ENCODE measurements at places on chromosomes 6 and 20. TPM values are rescaled to one million over a fixed set of nuclear protein-coding genes. Genes with fewer than 3 reads are reported as not detected.

Gene ARMC12
- total RNA-seq: not detected

Gene RIMS4
- not detected for total RNA-seq

Gene SSTR4
- not detected for total RNA-seq

GRCh38 chr20:1835186-1836035 is 59.8 kb upstream of the SIRPA start:
- no peak overlapping the region for H3K4me3 ChIP-seq
- no peak overlapping the region for H3K27ac ChIP-seq
- H3K4me1 ChIP-seq: peaks cover 17% of the 10 kb centered on the region
- no peaks in the 10 kb centered on the region for H3K36me3 ChIP-seq
- no peak for DNase-seq

- no peak overlapping the region for H3K4me3 ChIP-seq
- H3K36me3 ChIP-seq: no peaks in the 10 kb centered on the region
- no peaks in the 10 kb centered on the region for H3K27me3 ChIP-seq
- H3K27ac ChIP-seq: no peak overlapping the region
These were observed 31.2 kb upstream of the SMIM28 start for GRCh38 chr6:138346302-138347195.

DNA sequence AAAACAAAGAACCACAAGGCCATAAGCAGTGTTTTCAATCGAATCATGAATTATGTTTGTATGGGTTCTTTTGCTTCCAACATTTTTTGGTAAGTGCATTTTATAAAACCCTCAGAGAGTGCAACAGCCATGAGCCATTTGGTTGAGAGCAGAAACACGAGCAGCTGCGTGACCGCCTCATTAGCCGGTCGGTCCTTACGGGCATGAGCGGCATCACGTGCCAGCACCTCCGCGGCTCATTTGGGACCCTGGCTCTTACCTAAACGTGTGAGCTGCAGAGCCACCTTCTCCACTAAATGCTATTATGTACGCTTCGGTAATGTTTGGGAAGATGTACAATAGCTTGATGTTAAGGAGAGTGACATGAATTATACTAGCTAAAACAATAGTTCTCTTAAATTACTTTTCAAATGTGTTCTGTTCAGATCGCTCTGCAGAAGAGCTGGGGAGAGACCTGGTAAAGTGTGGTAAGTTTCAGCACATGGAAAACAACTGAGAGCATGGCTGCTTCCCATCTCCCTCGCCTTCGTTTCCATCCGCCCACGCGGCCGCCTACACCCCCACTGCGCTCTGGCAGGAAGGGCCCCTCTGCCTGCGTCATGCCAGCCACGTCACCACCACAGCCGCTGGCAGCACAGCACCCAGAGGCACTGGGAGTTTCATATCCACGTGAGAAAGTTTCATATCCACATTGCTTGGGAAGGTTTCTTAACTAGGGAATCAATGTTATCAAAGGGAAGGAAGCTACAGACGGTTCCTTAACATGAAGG is 23.7 kb upstream of the PDE10A start:
- no peak for DNase-seq
- H3K27ac ChIP-seq: no peak overlapping the region
- no peak overlapping the region for H3K4me3 ChIP-seq
- H3K4me1 ChIP-seq: no peaks in the 10 kb centered on the region
- no peaks in the 10 kb centered on the region for H3K36me3 ChIP-seq

GRCh38 chr20:432677-433299 is 24.7 kb downstream of the RBCK1 start:
- DNase-seq: no peak
- peaks cover 34% of the 10 kb centered on the region for H3K36me3 ChIP-seq
- H3K4me3 ChIP-seq: no peak overlapping the region
- H3K27me3 ChIP-seq: no peaks in the 10 kb centered on the region
- H3K27ac ChIP-seq: no peak overlapping the region
- H3K4me1 ChIP-seq: peaks cover 6% of the 10 kb centered on the region

- no peak overlapping the region for H3K27ac ChIP-seq
- H3K27me3 ChIP-seq: peaks cover 7% of the 10 kb centered on the region
- no peak overlapping the region for H3K4me3 ChIP-seq
- no peaks in the 10 kb centered on the region for H3K36me3 ChIP-seq
- no peaks in the 10 kb centered on the region for H3K4me1 ChIP-seq
These were observed 156.7 kb upstream of the LRFN2 start for GRCh38 chr6:40743690-40744446.

All from SJCRH30 (cell line).